Omental fat pad (tissue), 4 donors: ENCODE measurements at places on chromosomes 7 and 10. TPM values are rescaled to one million over a fixed set of nuclear protein-coding genes. Genes with fewer than 3 reads are reported as not detected.

- DNase-seq: no peak
Measured at GRCh38 chr7:7761974-7762779, 43.8 kb upstream of the RPA3 start.

- no peak for DNase-seq
Measured at GRCh38 chr10:93346694-93347093, 135.4 kb downstream of the MYOF start.

- no peak for DNase-seq
Measured at GRCh38 chr7:127912901-127913300, 118.3 kb downstream of the LRRC4 start.

The CYP2C19 gene
- total RNA-seq: not detected

- no peak for DNase-seq
Measured at GRCh38 chr10:15335508-15335907, 35.6 kb downstream of the FAM171A1 start.

GRCh38 chr7:136874393-136875032 is 6.1 kb downstream of the CHRM2 start:
- no peak for DNase-seq

GRCh38 chr7:88328787-88329186 is 22.1 kb upstream of the STEAP4 start:
- DNase-seq: no peak

GRCh38 chr7:73726083-73726466 is 6.6 kb upstream of the STX1A start:
- no peak for DNase-seq

- no peak for DNase-seq
Measured at GRCh38 chr7:90411510-90411909, 8.2 kb downstream of the CLDN12 start.

GRCh38 chr7:122595885-122596284 is 103.0 kb downstream of the RNF133 start:
- no peak for DNase-seq

GRCh38 chr7:26609532-26609931 is 254.9 kb downstream of the SKAP2 start:
- DNase-seq: no peak

DNA sequence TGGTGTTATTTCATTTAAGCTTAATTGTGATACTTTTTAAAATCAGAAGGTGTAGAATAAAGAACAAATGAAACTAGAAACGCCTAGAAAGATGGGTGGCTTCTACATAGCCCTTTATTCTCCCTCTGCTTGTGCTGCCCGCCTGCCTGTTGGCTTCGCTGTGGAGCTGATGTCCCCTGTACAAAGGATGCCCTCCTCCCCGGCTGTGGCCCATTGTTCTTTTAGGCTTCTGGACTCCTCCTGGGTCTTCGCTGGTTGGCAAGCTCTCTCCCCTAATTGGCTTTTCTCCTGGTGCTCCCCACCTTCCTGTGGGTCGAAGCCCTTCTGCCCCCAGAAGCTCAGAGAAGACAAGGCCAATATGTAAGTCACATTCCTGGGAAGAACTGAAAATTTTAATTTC is 98.2 kb downstream of the FANK1 start:
- DNase-seq: no peak

GRCh38 chr10:52738951-52739350 is 33.6 kb downstream of the MBL2 start:
- no peak for DNase-seq

The MRLN gene
- not detected for total RNA-seq

DNA sequence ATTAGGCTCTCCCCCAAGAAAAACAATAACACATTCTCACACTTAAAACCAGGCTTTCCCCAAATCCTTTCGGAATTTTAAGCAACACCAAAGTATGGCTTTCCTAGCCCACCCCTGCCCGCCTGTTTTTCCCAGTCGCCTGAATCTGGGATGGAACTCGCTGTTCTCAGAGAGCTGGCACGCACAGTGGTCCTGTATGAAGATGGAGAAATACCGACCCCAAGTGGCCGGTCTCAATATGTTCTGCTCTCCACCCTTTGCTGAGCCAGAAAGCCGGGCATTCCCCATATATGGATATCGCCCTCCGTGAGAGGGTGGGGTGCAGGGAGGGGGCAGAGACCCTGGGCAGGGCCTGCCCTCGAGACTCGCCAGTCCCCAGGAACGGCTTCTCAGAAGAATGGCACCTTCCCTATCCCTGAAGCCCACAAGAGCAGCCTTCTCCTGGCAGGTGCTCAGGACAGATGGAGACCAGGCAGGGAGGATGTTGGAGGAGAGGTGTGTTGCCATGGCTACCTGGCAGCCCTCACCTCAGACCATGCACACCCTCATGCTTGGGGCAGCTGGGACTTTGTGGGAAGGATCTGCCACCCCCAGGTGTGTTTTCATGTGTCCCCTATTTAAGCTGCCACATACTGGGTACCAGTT is 3.4 kb downstream of the TACR2 start:
- DNase-seq: no peak

The HIF1AN gene
- 12.6 TPM for total RNA-seq

GRCh38 chr10:122259075-122259466 is 12.0 kb upstream of the BTBD16 start:
- DNase-seq: no peak

GRCh38 chr10:122665329-122665860 is 34.3 kb downstream of the C10orf120 start:
- DNase-seq: no peak

GRCh38 chr7:150909200-150909995 is 57.1 kb downstream of the AOC1 start:
- DNase-seq: no peak

- DNase-seq: no peak
Measured at GRCh38 chr7:83509255-83510021, 139.5 kb downstream of the SEMA3E start.

The HOXA10 gene
- 1.9 TPM for total RNA-seq

DNA sequence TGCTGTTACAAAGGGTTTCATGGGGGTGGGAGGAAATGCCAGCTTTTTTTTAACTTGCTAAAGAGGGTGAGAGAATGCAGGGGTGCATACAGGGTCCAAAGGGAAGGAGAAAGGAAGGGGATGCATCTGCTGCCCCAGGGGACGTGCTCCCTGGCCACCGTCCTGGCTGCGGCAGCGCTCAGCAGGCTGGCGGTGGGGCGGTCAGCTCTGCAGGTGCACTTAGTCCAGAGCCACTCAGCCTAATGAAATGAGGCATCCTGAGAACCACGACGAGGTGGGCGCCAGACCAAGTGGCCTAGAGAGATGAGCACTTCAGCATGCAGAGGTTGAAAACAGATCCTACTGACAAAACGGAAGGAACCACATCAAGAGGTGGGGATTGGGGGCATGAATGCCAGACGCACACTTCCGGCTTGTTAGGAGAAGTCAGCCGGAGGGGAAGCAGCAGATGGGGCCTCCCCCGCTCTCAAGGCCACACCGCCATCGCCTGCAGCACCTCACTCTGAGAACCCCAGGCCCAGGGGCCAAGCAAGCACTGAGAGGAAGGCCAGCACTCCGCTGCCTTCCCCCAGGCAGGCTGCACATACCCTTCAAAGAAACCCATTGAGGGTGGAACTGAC is 94.5 kb downstream of the MAD1L1 start:
- no peak for DNase-seq

The FXYD4 gene
- total RNA-seq: not detected

- DNase-seq: no peak
Measured at GRCh38 chr10:61970182-61971002, 68.9 kb downstream of the ARID5B start.

The TMEM236 gene
- 4.1 TPM for total RNA-seq

The CCDC172 gene
- total RNA-seq: not detected
